ENCODE measurements at places on chromosomes 11 and 22.

- no peak for DNase-seq
Observed at GRCh38 chr11:33633251-33634003, 67.2 kb downstream of the C11orf91 start.

GRCh38 chr11:121221496-121222200, 70.9 kb upstream of the SC5D start:
- DNase-seq, result no peak

GRCh38 chr11:2140411-2141400, 1.5 kb upstream of the IGF2 start:
- DNase-seq, result peak; percentile 3

DNA sequence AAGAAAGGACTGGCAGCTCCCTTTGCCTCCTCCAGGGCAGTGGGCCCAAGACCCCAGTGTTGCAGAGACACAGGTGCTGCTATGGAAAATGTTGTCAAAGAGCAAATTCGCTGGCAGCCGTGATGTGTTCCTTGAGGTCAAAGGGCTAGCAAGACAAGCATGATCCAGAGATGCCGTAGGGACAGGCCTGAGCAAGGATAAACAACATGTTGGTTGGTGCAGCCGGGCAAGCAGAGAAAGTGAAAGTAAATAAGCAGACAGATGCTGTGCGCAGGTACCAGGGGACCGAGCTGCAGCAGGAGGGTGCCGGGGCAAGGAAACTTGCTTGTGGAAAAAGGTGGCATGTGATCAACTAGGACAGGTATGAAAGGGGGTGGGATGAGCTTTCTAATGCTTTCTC, 125.5 kb upstream of the NECTIN1 start:
- no peak for DNase-seq

DNA sequence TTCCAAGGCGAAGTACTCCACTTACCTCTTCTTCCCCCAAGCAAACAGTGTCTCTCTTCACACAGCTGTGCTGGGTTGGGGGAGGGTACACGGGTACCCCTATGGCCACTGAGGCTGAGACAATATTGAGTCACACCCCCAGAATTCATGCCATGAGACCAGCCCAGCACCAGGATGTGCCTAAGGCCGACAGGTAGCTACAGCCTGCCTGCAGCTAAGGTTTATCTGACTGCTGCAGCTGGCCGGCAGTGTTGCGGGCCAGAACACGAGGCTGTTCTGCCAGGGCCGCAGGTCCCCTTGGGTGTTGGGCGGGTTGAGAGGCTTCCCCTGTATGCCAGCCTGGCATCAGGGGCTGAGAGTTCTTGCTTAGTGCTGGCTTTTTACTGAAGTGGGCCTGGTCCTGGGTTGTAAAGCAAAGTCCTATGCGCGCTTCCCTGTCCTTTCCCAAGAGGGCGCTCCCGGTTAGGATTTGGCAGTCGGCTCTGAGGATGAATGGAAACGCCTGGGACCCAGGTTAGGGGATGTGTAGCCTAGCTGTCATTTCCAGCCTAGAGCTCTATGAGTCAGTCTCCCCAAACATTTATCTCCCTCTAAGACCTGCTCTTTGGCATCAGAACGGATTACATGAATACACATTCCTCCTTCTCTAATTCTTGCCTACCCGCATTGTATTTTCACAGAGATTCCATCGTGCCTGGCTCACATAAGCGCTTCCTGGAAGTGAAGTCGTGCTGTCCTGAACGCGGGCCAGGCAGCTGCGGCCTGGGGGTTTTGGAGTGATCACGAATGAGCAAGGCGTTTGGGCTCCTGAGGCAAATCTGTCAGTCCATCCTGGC, 7.1 kb downstream of the USP18 start:
- peak; percentile 29 for DNase-seq

DNA sequence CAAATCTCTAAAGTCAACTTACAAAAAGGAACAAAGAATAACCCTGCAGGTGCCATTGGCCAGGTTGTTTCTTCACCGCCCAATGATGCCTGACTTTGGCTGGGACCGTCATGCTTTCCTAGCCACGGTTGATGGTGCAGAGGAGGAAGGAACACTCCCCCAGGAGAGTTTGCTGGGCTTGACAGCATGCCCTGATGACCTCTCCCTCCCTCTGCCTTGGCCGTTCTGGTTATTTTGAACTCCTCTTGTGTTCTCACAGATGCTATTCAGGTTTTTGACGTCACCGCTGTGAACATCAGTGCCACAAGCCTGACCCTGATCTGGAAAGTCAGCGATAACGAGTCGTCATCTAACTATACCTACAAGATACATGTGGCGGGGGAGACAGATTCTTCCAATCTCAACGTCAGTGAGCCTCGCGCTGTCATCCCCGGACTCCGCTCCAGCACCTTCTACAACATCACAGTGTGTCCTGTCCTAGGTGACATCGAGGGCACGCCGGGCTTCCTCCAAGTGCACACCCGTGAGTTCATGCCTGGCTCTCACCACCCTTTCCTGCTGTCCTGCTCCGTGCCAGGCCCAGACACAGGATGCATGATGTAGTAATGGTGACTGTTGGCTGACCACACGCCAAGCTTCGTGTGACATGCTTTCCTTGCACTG, 89.0 kb upstream of the OR4B1 start:
- no peak for DNase-seq

- no peak for DNase-seq
Observed at GRCh38 chr22:24996420-24996952, 44.0 kb downstream of the KIAA1671 start.

DNA sequence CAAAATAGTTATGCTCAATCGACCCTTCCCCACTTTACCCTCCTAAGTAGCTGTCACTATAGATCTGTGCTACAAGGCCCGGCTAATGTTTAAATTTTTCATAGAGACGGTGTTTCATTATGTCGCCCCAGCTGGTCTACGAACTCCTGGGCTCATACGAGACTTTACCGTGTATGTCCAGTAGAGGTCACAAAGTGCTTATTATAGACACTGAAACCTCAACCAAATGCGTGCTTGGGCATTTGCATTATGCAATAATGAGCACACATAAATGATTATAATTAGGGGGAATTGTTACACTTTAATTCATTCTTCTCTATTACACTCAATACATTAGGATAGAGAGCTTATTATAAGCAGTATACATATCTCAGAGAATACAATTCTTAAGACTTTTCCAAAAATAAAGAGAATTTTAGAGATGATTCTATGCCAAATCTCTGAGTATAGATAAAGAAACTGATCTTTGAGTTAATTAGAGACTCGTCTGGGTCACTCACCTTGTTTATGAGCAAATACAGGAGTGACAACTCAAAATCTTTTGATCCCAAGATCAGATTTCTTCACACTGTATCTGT, 12.5 kb upstream of the MRPL16 start:
- DNase-seq, result no peak

GRCh38 chr11:112748713-112749543, 212.3 kb upstream of the NCAM1 start:
- no peak for DNase-seq

DNA sequence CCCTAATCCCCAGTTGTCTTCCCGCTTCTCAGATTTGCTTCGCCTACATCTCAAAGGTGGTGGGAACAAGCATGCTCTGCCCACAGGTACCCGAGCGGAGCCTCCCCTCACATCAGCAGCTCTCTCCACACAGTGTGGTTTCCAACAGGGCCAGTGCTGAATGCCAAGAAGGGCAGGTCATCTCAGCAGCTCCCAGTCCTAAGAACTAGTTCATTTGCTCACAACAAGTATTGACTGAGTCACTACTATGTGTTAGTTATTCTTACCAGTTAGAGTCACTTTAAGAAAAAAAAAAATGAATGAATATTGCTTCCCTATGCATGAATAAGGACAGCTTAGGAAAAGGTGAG, 66.2 kb downstream of the THAP12 start:
- no peak for DNase-seq

GRCh38 chr22:36756031-36756430, 19.9 kb downstream of the IFT27 start:
- DNase-seq, result no peak

- no peak for DNase-seq
Observed at GRCh38 chr11:35146074-35146521, 7.1 kb downstream of the CD44 start.

GRCh38 chr11:119861160-119861559, 132.2 kb upstream of the NECTIN1 start:
- no peak for DNase-seq

DNA sequence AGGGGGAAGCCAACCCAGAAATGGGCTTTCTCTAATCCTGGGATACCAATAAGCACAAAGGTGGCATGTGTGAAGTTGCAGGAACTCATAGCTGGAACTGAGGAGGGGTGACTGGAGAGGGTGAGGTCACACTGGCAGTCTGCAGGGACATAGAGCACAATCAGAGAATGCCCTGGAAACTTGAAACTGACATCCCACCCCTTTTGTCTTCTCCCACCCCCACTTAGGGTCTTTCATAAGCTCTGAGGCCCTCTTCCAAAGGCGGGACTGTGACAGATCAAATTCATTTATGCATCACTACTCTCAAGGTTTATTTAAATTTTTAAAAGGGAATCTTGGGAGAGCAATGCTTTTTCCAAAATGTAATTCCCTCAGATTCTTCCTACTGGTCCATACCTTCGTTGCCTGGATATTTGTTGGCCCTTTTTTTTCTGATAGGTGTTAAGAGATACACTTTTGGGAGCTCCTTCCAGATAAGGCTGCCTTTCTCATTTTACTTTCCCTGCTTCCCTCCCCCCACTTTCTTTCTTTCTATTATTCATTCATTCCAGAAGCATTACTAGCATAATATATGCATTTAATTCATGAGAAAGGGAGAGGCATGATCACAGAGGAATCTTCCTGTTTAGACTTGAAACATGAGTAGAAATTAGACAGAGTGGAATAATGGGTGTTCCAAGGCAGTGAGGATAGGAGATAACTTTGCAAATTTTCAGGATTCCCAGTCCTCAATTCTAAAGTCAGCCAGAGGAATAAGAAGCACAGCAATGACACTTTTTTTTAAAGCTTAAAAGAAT, 14.8 kb downstream of the OR51E2 start:
- no peak for DNase-seq

- DNase-seq, result no peak
Observed at GRCh38 chr11:120401506-120401905, 65.3 kb downstream of the ARHGEF12 start.

DNA sequence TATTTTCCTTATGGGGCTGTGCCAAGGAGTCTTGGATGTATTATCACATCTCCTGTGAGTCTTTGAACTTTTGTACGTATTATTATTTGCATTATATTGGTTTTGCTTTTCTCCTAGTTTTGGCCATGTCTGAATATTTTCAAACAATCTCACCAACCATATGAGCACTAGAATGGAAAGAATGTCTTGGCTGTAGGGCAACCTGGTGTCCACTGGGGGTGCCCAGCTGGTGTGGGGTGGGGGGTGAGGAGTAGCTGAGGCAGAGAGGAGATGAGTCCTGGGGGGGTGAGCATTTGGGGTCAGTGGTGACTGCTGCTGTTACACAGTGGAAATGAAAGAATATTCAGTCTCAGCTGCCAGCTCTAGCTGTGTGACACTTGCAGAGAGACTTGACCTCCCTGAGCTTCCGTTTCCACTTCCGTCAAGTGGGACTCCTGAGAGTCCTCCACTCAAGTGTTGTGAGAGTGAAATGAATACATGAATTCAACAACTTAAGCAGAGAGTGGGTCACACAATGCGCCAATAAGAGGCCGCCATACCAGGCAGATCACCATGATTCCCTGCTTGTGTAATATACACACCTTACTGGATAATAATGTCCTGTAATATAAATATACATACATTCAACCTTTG, 12.7 kb upstream of the PVALB start:
- DNase-seq, result no peak

DNA sequence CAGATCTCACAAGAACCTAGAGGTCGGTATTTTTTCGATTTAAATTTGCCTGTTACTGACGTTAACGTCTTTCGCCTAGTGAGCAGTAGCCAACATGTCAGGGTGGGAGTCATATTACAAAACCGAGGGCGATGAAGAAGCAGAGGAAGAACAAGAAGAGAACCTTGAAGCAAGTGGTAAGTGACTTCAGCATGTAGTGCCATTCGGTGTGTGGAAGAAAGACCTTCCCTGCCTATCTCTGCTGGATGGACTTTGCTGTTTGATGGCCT, 750 bp downstream of the XRCC6 start:
- DNase-seq, result no peak

DNA sequence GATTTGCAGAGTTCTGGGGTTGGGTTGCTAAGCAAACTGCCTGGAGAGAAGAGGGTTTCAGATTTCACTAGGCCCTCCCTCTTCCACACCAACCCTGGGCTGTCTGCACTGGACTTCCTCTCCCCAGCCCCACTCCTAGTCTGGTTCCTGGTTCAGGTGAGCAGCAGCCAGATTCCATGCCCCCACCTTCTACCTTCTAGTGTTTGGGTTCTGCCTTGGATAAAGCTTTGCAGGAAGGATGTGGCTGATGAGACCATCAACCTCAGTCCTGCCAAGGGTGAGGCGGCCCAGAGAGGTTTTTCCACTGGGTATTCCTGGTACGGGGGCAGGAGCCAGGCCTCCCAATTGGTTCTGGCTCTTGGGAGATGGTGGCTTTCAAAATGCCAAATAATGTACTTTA, 68.3 kb downstream of the BCR start:
- DNase-seq, result no peak

GRCh38 chr11:2991452-2992233, 486 bp downstream of the NAP1L4 start:
- peak; percentile 20 for DNase-seq

DNA sequence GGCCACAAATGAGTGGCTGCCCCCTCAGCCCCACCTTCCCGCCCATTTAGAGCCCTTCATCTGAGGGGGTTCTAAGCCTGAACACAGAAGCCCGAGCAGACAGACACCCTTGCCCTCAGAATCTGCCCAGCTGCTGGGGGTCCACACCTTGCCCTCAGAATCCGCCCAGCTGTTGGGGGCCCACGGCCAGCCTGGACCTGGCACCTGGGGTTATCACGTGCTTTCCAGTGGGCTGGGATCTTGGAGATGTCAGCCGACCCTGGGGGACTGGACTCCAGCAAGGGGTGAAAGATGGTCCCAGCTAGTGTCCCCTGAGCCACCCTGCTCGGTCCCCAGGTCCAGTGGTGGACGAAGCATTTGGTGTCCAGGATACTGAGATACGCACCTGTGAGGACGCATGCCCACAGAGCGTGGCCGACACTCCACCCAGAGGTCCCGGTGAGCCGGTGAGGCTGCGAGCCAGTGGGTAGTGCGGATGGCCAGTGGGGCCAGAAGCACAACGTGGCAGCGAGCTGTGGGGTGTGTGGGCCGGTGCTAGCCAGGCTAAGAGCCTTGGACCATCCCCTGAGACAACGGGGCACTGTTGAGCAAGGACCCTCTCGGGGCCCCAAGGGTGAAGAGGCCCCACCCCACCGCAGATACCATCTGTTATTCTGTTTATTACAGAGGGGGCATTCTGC, 3.1 kb upstream of the CTSD start:
- DNase-seq, result no peak

DNA sequence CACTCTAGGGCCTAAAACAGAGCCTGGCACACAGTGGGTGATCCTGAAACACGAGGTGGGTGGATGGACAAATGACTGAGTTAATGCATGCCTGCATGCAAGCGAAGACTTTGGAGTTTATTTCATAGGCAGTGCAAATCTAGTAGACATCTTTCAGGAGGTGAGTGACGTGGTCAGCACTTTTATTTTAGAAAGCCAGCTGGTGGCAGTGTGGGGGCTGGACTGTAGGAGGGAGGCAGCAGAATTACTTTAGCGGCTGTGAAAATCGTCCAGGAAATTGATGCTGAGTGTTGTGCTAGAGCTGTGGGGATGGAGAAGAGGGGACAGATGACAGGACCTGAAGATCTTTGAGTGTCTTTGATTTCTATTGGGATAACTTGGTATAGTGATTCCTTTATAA, 47.1 kb downstream of the BMAL1 start:
- DNase-seq, result no peak

- DNase-seq, result no peak
Observed at GRCh38 chr11:17554487-17554886, 7.4 kb downstream of the OTOG start.

- DNase-seq, result no peak
Observed at GRCh38 chr22:48167238-48167637, 1404.8 kb downstream of the TBC1D22A start.

- no peak for DNase-seq
Observed at GRCh38 chr11:18320617-18321016, 1.3 kb downstream of the HPS5 start.

All from CD8-positive, alpha-beta T cell (primary cell).